ENCODE measurements at places on chromosomes 5 and 9.
A peak's percentile ranks its signal among the peaks of the same experiment; 100 is the strongest.

DNA sequence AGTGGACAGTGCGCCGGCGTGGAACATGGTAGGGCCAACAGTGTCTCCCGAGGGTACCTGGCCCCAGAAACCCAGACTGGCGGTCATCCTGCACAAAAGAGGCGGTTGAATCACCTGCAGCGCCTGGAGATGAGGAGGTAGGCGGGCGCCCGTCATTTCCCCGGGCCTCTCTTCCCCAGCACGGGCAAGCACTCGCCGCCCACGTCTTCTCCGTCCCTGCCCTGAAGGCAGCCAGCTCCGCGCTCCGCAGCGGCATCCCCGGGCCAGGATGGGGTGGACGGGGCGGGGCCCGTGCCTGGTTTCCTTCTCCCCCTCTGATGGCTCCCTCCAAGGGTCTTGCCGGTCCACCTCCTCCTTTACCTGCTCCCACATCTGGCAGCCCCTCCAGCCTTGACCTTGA is 27.1 kb upstream of the N4BP3 start:
- no peak for DNase-seq

- DNase-seq = no peak
Observed at GRCh38 chr5:59660737-59661136, 232.8 kb downstream of the PDE4D start.

DNA sequence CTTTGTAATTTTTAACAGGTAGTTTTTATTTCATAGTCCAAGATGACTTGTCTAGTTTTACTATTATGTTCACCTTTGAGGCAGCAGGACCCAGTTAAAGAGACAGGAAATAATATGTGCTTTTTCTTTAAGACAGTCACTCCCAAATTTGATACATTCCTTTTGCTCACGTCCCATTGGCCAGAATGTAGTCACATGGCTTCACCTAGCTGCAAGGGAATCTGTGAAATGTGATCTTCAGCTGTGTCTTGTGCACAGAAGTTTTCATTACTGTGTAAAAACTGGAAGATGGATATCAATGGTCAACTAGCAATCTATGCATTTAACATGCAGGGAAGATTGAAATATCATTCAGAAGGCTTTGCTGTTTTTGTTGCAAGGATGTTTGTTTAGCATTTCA is 41.1 kb downstream of the XRCC4 start:
- DNase-seq = no peak

DNA sequence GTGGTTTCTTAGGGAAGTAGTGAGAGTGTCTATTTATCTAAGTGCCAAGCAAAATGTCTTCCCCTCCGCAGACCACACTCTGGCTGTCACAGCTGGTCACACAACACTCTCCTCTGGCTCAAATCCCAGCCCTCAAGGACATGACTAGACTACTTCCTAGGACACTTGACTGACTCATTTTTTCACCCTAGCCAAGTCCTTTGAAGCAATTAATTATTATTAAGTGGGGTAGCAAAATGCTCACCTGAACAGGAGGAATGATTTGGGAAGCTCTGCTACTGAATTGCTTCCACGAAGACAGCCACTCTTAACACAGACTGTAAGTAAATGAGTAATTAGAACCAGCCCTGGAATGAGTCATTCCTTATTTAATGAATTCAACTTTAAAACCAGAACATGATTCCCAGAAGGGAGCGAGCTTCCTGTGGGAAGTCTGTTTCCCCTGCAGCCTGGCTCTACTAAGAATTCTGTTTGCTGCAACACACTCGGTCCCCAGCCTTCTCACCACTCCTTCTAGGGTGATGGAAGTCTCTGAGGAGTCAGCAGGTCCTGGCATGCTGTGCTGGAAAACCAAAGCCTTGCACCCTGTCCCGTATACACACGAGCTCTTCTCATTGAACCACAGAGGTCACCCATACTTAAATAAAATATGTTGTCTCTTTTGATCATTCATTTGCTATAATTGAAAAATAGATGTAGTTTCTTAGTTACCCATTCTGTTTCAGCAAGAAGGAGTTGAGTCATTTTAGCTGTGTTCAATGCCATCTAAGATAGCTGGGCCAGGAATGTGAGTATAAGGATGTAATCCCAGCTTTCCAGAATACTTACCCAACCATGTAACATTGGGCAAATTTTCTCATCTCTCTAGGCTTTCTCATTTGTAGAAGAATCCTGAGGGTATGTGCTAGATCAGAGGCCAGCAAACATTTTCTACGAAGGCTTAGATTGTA is 218.6 kb upstream of the RASEF start:
- DNase-seq = no peak

GRCh38 chr9:93127395-93127911 is 6.6 kb downstream of the NINJ1 start:
- peak; percentile 81 for DNase-seq

GRCh38 chr9:74173284-74173683 is 323.9 kb upstream of the RORB start:
- no peak for DNase-seq

- no peak for DNase-seq
Observed at GRCh38 chr9:76365028-76365427, 29.2 kb downstream of the RFK start.

- DNase-seq = no peak
Observed at GRCh38 chr5:154543380-154543779, 65.4 kb upstream of the HAND1 start.

GRCh38 chr5:171888051-171888481 is 102.4 kb downstream of the SMIM23 start:
- no peak for DNase-seq

DNA sequence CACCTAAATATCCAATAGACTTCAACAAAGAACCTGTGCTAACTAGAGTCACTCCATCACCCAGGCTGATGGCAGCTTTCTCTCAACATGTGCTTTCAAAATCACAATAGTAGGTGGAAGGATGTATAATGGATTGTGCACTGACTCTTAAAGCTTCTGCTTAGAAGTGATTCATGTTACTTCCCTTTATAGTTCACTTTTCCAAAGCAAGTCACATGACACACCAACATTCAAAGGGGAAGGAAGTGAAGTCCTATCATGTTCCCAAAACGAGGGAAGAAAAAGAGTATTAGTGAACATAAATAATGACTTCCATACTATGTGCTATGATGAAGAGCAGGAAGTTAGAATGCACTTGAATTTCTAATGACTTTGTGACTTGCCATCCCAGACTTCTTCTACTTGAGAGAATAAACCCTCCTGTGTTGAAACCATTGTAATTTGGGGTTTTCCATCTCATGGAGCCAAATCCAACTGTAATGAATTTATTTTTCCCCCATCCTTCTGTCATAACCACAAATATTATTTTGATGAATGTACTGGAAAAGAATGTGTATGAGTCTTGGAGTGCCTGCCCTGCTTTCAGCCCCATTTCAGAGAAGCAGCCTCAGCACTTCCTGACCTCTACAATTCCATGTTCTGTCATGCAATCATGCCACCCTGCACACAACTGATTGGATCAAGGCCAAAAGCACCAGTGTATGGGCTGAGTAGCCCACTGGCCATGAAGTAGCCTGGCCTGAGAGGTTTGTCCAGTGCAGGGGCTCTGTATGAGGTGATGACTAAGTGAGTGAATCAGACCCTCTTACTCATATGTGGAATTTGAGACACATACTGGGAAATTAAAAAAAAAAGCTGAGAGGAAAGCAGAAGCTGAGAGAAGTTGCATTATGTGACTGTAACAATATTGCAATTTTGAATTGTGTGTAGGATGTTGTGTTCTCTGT is 525.9 kb upstream of the CLINT1 start:
- DNase-seq = no peak

DNA sequence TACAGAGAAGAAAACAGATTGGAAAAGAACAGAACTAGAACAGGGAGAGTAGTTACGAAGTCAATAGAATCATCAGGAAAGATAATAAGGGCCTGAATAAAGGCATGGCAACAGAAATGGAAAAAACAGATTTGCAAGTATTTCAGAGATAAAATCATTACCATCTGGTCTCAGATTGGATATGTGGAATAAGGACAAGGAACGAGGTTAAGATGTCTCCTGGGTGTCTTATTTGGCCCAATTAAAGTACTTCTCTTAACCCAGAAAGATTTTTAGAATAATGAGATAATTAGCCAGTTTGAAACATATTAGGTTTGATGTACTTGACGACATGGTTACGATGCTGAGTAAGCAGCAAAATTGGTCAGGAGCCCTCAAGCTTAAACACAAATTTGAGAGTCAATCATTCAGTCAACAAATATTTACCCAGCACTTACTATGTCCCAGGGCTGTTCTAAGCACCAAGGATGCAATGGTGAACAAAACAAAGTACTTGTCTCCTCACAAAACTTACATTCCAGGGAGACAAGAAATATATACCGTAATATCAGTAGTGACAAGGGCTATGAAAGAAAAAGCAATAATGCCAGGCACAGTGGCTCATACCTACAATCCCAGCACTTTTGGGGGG is 18.3 kb downstream of the RICTOR start:
- DNase-seq = no peak

DNA sequence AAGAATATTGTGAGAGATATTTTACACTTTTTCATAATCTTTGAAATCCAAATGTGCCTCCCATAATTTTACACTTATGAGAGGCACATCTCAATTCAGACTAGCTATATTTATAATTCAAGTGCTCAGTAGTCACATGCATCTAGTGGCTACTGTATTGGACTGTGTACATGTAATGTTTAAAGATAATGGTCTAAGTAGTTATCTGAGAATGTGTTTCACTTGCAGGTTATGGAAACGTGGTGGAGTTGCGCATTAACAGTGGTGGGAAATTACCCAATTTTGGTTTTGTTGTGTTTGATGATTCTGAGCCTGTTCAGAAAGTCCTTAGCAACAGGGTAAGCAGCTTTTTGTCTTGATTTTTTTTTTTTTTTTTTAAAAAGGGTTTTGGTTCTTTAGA is 28.8 kb downstream of the G3BP1 start:
- no peak for DNase-seq

DNA sequence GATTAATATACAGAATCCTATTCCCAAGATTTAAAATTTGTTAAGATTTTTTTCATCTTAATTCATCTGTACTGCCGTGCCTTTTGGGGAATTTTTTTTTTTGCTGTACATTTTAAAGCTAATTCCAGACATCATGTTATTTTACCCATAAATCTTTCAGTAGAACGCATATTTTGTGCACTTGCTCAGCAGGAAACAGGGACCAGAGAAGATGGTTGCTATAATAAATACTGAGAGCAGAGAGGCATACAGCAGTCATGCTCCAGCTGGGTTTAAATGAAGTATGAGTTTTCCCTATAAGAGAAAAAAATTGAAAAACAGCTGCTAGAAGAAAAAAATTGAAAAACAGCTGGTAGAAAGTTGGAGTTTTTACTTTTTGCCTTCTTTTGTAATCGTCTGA is 196.9 kb upstream of the PUM3 start:
- no peak for DNase-seq

DNA sequence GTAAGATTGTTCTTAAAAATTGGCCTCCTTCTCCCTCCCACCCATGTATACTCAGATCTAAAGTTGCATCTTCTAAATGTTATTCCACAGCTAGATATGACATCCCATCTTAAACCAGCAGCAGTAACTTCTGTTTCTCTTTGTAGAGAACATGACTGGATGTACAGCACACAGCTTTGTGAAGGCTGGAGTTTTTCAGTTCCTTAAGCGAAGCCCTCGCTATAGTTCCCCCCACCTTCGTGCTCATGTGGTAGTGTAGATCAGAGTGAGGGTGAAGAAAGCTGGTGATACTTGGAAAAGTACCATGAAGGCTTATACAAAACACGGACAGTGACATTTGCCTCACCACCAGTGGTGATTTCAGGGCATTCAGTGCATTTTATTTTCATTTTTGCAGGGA is 137.5 kb downstream of the MAT2B start:
- no peak for DNase-seq

DNA sequence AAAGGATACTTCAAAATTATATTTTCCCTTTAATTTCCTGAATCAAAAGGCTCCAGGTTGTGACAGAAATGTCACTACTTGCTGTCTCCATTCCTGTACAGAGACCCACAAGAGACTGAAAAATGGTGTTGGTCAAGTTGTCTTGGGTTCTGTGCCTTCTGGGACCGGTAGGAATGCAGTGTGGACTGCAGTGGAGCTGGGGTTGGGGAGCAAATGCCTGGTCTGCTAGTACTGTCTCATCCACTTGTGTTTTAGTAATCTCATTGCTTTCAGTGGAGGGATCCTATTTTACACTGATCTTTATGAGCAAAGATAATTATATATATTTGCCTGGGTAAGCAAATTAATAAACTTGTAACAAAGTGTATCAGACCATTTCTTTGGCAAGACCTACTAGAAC is 24.2 kb upstream of the CATSPER3 start:
- no peak for DNase-seq

- DNase-seq = no peak
Observed at GRCh38 chr9:23603311-23603710, 222.7 kb downstream of the ELAVL2 start.

DNA sequence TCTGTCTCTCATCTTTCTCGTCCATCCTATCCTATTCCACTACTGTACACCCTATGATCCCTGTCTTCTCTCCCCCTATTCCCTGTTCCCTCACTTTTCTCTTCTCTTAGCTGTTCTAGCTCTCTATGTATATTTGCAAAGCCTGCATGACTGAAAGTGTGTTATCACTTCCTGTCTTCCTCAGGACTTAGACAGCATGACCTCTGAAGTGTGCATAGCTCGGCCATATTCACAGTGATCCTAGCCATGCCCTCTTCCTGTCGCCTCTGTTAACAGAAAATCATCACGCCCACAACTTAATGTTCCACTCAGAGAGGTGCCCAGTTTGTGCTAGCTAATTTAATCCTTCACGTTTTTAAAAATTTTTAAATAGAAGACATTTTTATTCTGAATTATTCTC is 35.8 kb upstream of the CDH6 start:
- no peak for DNase-seq

DNA sequence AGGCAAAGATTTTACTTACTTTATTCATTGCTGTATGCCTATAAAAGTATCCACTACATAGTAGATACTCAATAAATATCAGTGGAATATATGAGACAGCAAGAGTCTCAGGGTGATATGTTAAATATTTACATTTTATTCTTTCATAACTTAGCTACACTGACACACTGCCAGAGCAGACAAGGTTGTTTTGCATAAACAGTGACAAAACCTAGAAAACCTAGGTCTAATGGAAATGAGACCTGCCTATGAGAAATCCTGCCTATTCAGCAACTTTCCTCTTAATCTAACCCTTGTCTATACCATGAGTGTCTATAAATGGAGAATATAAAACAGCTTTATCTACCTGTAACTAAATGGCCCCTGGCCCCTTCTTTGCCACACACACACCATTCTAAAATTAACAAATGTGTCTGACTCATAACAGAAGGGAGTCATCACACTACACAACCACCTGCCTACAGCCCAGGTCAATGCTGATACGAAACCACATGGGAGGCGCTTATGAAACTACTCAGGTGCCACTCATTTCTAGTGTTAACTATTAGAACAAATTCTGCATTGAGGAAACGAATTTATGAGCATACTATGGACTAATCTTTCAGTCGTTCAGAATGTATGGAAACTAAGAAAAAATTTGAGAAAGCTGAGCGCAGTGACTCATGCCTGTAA is 60.3 kb downstream of the UBAP2 start:
- DNase-seq = no peak

- peak; percentile 29 for DNase-seq
Observed at GRCh38 chr9:124212381-124213050, 45.2 kb upstream of the NEK6 start.

- DNase-seq = no peak
Observed at GRCh38 chr9:91421971-91422757, 1.5 kb downstream of the NFIL3 start.
